K562 (cell line): ENCODE measurements at places on chromosomes 1 and 21. TPM values are rescaled to one million over a fixed set of nuclear protein-coding genes. Genes with fewer than 3 reads are reported as not detected.

The GPR37L1 gene
- not detected in 2 replicates for total RNA-seq

The LDLRAD1 gene
- not detected in 2 replicates for total RNA-seq

The SF3B4 gene
- total RNA-seq, result 78.5 and 87.1 TPM in 2 replicates

The APOBEC4 gene
- not detected in 2 replicates for total RNA-seq

The SPRR5 gene
- total RNA-seq, result not detected in 2 replicates

The FCAMR gene
- total RNA-seq, result not detected in 2 replicates

DNA sequence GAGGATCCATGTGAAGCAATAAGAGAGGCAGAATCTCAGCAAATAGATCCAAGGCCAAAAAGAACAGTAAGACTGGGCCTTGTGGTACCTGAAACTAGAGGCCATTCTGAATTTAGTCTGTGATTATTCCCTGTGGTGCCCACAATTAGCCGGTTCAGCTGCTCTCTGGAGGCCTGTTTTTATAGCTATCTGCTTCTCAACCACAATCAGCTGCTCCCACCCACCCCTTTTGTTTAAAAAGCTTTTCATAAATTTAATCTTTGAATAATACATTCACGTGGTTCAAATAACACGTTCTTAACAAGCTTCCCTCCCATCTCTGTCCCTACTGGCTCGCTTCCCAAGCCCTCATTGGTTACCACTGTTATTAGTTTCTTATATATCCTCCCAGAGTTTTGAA, 18.0 kb downstream of the UBE2T start:
- no peak overlapping the region for H3K4me3 ChIP-seq
- H3K27me3 ChIP-seq, result peaks cover 10% of the 10 kb centered on the region; the same call in 2 of the 3 replicates
- no peaks in the 10 kb centered on the region for H3K36me3 ChIP-seq

- no peak overlapping the region for H3K27ac ChIP-seq
- H3K4me3 ChIP-seq, result no peak overlapping the region; the same call in 1 of the 2 replicates
- H3K36me3 ChIP-seq, result peaks cover 39% of the 10 kb centered on the region; the same call in 2 of the 3 replicates
- DNase-seq, result no peak
These were observed 2.1 kb downstream of the GUK1 start for GRCh38 chr1:228142155-228142691.

DNA sequence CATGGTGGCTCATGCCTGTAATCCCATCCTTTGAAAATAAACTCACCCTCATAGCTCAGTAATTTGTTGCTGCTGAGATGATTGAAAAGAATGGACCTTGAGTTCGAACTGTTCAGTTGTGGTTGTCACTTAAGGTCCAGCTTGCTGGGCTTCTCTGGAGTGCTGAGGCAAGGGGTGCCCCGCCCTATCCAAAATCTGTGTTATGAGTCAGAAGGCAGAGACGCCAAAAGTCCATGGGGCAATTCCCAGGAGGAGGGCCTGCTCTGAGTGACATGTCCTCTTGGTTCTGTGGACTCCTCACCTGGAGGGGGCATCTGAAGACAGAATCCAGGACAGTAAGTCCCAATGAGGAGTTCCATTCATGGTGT, 64.8 kb downstream of the MYOM3 start:
- peaks cover 7% of the 10 kb centered on the region; the same call in 1 of the 3 replicates for H3K4me1 ChIP-seq
- no peak overlapping the region for H3K27ac ChIP-seq

- H3K4me3 ChIP-seq, result no peak overlapping the region
- H3K4me1 ChIP-seq, result no peaks in the 10 kb centered on the region
- H3K36me3 ChIP-seq, result peaks cover 79% of the 10 kb centered on the region
- DNase-seq, result no peak
- H3K27ac ChIP-seq, result no peak overlapping the region
- no peaks in the 10 kb centered on the region for H3K27me3 ChIP-seq
These were observed 24.6 kb downstream of the NUF2 start for GRCh38 chr1:163346326-163346870.

DNA sequence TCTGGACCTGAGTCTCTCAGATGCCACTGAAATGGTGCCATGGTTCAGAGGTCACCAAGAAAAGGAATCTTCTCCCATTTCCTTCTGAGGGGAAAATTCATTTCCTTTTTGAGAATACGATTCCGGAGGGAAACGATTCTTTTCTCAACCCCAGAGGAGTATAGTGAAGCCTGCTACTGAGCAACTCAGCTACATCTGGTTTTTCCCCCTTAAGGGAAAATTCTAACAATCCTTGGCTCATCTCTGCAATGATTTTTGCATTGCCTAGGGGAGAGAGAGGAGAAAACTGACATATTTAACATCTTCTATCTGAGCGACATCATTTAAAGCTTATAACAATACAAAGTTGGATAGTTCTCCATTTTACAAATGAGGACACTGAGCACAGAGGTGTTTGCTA, 22.4 kb upstream of the KANK4 start:
- DNase-seq, result no peak
- no peaks in the 10 kb centered on the region for H3K4me1 ChIP-seq
- no peaks in the 10 kb centered on the region for H3K36me3 ChIP-seq
- H3K4me3 ChIP-seq, result no peak overlapping the region
- peaks cover 27% of the 10 kb centered on the region for H3K27me3 ChIP-seq

DNA sequence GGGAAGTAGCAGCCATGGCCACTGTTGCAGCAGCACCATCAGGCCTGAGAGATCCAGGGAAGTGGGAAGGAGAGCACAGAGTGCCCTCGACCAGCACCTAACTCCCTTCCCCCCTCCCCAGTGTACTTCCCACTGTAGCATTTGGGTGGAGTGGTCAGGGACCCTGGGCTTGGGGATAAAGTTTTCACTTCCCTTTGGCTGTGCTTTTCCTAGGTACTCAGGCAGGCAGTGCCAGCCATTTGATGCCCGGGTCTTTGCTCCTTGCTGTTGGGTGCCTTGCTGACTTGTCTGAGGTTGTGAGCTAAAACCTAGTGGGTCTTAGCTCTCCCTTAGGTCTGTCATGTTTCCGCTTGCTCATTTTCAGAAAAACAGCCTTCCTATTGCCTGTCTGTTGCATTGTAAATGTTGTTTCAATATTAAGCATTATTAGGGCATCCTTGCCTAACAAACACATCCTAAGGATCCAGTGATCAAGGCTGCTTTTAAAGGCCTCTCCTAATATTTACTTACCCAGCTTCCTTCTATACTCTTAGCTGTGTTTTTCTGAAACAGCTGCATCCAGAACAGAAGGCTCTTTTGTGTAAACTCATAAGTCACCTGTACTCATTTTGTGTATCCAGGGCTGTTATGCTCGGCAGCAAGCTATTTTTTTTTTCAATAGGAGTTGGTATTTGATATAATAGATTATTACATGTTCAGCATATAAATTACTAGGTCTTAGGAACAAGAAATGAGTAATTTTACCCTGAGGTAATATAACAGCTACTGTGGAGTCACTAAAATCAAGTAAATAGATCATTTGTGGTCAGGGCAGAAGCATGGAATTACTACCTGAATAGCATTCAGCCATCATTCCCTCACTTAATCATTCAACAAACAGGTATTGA, 418.6 kb upstream of the PROX1 start:
- DNase-seq, result no peak
- H3K27ac ChIP-seq, result no peak overlapping the region
- H3K4me1 ChIP-seq, result no peaks in the 10 kb centered on the region
- no peaks in the 10 kb centered on the region for H3K27me3 ChIP-seq
- no peaks in the 10 kb centered on the region for H3K36me3 ChIP-seq
- no peak overlapping the region for H3K4me3 ChIP-seq

GRCh38 chr1:175198332-175198731, 5.8 kb upstream of the KIAA0040 start:
- H3K4me3 ChIP-seq, result no peak overlapping the region
- H3K4me1 ChIP-seq, result no peaks in the 10 kb centered on the region; the same call in 1 of the 3 replicates
- H3K36me3 ChIP-seq, result no peaks in the 10 kb centered on the region
- DNase-seq, result no peak
- H3K27ac ChIP-seq, result no peak overlapping the region
- H3K27me3 ChIP-seq, result peaks cover 17% of the 10 kb centered on the region

GRCh38 chr1:85085417-85085816, 37.1 kb upstream of the MCOLN3 start:
- H3K27ac ChIP-seq, result no peak overlapping the region
- peaks cover 19% of the 10 kb centered on the region for H3K27me3 ChIP-seq
- H3K36me3 ChIP-seq, result no peaks in the 10 kb centered on the region
- H3K4me1 ChIP-seq, result no peaks in the 10 kb centered on the region
- DNase-seq, result no peak

- no peak overlapping the region for H3K4me3 ChIP-seq
- no peak overlapping the region for H3K27ac ChIP-seq
- no peaks in the 10 kb centered on the region for H3K4me1 ChIP-seq
- H3K27me3 ChIP-seq, result no peaks in the 10 kb centered on the region
- H3K36me3 ChIP-seq, result peaks cover 34% of the 10 kb centered on the region; the same call in 2 of the 3 replicates
These were observed 122.2 kb downstream of the COQ8A start for GRCh38 chr1:227062306-227062705.

- H3K4me3 ChIP-seq, result no peak overlapping the region
- no peaks in the 10 kb centered on the region for H3K36me3 ChIP-seq
- DNase-seq, result no peak
- H3K4me1 ChIP-seq, result no peaks in the 10 kb centered on the region
- H3K27ac ChIP-seq, result no peak overlapping the region
- no peaks in the 10 kb centered on the region for H3K27me3 ChIP-seq
These were observed 110.5 kb upstream of the USH2A start for GRCh38 chr1:216533776-216534175.
